ENCODE measurements at places on chromosomes 16 and 17.

DNA sequence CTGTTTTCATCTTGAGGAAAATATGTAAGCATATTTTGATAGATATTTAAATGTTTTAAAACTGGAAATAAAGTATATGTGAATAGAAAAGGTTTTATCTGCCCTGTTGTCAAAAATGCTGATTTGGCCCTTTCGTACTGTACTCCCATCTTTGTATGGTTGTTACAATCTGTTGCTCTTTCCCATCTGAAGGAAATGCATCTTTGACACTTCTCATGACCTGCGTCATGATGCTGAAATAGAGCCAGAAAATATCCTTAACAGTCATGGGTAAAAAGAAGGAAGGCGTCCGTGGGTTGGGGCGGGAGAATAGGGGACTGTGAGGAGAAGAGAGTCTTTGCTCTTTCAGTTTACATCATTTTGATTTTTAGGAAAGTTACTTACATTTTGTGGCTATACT, 327.7 kb downstream of the BCAS3 start:
- no peak for DNase-seq

DNA sequence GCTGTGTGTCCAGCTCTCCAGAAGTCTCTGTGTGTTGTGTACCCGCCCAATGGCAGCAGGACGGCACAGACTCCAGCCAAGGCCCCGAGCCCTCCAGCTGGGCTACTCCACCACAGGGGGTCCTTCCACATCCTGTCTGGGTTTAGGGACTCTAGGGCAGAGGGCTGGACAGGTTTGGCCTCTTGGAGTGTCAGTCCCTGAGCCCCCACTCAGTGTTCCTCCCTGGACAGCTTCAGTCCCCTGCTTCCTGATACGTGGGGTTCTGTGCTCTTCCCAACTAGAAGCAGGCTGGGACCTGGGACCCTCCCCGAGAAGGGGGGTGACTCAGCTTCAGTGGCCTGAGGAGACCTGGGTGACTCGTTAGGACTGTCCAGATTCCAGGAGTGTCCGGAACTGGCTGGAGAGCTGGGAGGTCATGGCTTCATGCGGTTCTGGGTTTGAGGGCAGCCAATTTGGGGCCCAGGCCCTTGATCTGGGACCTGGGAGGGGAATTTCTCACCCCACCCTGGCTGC, 4.2 kb downstream of the CDK3 start:
- DNase-seq = no peak

DNA sequence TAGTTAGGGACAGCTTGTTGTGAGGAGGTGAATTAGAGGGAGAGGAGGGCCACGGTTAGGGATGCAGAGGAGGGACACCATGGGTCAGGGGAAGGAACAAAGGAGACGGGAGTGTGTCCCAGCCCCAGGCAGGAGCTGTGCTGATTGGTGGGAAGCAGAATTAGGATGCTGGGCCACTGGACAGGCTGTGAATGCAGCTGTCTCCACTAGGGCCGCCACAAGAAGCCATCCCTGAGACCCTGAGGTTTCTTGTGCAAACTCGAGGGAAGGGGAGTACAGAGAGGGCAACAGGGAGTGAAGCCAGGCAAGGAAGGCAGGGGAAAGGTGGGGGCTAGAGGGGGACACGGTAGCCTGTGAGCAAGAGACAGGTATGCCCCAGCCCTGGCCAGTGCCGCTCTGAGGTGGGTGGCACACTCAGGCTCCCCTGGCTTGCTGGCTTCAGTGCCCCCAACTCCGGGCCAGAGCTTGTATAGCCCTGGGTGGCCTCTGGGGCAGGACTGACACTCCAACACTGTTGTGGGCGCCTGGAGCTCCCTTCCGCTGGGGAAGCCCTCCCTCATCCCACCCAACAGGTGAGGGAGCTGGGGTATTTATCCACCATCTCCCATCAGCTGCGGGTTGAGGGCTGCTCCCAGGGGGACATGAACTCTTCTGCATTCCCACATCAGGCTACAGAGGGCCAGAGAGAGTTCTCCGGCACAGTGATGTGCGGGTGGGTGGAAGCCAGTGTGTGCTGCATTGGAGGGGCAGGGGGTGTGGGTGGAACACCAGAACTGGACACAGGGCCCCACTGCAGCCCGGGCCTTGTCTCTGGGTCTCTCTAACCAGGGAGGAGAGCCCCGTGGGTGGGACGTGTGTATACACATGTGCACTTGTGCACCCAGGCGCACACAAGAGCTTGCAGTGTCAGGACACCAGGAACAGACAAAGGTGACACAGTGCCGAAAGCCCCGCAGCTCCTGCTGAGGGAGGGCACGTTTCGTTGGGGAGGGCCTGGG, 8.3 kb upstream of the SPPL2C start:
- DNase-seq = no peak

DNA sequence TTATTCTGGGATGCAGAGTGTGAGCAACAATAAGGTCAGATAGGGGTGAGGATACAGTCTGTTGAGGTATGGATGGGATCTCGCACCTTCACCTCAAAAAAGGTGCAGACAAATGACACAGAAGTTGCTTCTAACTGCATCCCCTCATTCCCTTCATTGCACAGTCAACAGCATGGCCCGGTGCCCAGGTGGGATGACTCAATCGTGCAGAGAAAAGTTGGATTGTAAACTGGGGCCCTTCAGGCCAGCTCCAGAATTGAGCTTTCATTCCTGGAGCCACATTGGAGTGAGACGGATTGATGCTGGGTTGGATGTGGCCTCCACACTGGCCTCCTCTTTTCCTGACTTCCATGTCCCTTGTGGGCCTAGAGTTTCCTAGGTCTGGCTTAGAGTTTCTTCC, 977.4 kb downstream of the KCNJ18 start:
- no peak for DNase-seq

DNA sequence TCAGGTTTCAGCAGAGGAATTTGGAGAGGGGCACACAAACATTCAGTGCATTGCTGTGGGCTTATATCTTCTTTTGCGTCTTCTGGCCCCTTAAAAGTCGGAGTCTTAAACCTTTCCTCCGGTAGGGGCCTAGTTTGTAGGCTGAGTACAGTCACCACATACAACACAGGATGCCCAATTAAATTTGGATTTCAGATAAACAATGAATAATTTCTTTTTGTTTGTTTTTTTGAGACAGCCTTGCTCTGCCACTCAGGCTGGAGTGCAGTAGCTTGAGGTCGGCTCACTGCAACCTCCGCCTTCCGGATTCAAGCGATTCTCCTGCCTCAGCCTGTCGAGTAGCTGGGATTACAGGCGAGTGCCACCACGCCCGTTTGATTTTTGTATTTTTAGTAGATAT, 26.7 kb upstream of the ADORA2B start:
- DNase-seq = no peak

DNA sequence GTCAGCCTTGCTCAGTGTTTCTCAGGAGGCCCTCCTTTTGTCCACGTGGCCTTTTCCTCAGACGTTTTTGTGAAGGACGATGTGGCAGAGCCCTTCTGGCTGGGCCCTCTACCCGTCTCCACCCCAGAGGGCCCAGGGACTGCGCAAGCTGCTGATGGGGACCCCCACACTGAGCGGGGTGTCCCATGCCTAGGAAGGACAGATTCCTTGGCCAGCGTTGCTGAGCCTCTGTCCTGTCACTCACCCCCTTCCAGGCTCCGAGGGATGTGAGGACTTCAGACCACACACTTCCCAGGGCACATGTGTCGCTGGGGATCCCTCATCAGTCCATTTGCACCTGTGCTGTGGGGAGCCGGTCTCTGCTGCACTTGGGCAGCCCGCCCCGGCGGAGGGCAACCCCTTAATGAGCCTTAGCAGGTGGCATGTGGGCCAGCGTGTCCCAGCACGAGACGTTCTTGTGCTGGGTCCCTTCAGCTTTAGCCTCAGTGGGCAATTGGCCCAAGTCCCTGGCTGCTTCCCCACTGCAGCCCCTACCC, 48.3 kb downstream of the NT5M start:
- DNase-seq = no peak

GRCh38 chr16:51822471-51822870, 671.4 kb upstream of the SALL1 start:
- no peak for DNase-seq

DNA sequence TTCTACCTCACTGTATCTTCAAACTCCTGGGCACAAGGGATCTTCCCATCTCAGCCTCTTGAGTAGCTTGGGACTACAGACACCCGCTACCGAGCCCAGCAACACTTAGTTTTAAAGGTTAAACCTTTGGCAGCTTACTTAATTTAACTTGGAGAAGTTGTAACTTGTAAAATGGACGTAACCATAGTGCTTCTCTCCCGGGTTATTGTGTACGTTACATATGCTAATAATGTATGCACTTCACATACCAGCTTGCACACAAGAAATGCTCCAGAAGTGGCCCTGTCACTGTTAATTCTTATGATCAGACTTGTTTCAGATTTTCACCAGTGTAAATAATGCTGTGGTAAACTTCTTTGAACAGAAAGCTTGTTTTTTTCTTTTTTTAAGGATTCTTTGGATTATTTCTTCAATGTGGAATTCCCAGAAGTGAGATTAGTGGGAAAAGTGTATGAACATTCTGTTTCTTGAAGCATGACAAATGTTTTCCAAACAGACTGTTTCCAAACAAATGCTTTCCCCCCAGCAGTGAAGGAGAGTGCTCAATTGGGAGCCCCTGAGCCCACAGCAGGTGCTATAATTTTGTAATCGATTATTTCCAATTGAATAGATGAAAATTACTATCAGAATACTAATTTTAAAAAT, 61.5 kb downstream of the EPN2 start:
- no peak for DNase-seq

GRCh38 chr16:84596161-84596560, 21.7 kb downstream of the COTL1 start:
- no peak for DNase-seq

DNA sequence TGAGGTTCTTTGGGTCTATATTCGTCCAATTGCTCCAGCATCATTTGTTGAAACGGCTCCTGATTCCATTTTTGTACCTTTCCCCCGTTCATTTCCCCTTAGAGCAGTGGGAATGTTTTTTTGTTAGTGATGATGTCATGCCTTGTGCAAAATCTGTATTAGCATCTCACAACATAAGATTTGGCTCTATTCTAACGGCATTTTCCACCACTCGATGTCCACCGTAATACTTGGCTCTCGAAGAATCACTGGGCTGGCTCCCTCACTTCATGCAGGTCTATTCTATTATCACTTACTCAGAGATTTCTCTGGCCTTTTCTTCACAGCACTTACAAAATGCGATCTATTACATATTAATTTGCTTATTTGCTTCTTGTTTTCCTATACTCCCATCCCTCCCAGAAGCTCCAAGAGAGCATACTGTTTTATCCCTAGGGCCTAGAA, 571 bp upstream of the NME1 start:
- no peak for DNase-seq

- no peak for DNase-seq
Observed at GRCh38 chr17:6554871-6555330, 1.5 kb downstream of the PITPNM3 start.

GRCh38 chr16:70523076-70523742, at the start of gene COG4:
Gene COG4 (minus strand): TSS chr16:70523554. CDS start chr16:70523543, 11 bp downstream.
- peak; percentile 49 for DNase-seq

GRCh38 chr16:1887711-1888354, 15.9 kb upstream of the MEIOB start:
- DNase-seq = no peak
